ENCODE measurements at places on chromosomes 11 and 22.

- DNase-seq: no peak
These were observed 45.0 kb downstream of the PPP6R3 start for GRCh38 chr11:68505596-68505995.

DNA sequence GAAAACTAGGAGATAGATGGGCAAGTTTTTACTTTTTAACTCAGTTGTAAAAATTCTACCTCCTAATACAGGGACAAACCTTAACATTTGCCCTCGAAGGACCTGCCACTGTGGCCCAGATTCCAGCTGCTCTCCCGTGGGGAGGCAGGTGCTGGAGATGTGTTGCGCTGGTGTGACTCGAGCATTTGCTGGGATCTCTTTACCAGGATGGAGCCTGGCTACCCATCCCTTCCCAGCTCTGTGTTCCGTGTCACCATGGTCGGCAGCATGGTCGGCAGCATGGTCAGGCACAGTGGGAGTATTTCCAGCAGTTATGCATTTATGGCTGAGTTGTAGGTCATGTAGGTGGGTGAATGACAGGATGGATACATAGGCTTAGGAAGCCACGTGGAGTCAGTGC is 41.1 kb downstream of the OTOG start:
- no peak for DNase-seq

DNA sequence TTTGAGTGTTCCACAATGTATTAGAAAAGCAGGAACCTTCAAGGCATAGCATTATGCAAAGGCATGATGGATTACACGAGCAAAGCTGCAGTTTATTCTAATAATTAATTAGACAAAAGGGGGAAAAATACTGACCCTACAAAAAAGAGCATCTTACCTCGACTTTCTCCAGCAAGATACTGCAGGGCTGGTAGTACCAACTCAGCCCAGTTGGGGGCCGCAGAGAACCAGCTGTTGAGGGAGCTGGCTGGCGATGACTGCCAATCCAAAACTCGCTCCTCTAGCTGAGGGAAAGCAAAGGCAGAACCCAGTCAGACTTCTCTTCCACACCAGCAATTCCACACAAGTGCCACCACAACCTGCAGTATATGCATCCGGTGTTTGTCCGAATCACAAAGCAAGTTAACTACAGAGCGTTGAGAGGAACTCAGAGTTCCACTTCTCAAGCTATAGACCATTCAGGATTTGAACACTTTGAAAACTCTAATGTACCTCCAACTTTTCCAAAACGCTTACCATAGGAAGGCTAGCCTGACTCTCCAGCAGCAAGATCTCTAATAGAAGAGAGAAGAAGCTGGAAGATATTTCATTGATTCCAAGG is 13.7 kb downstream of the NFRKB start:
- DNase-seq: no peak

- no peak for DNase-seq
These were observed 580 bp downstream of the DTX4 start for GRCh38 chr11:59172345-59173079.

DNA sequence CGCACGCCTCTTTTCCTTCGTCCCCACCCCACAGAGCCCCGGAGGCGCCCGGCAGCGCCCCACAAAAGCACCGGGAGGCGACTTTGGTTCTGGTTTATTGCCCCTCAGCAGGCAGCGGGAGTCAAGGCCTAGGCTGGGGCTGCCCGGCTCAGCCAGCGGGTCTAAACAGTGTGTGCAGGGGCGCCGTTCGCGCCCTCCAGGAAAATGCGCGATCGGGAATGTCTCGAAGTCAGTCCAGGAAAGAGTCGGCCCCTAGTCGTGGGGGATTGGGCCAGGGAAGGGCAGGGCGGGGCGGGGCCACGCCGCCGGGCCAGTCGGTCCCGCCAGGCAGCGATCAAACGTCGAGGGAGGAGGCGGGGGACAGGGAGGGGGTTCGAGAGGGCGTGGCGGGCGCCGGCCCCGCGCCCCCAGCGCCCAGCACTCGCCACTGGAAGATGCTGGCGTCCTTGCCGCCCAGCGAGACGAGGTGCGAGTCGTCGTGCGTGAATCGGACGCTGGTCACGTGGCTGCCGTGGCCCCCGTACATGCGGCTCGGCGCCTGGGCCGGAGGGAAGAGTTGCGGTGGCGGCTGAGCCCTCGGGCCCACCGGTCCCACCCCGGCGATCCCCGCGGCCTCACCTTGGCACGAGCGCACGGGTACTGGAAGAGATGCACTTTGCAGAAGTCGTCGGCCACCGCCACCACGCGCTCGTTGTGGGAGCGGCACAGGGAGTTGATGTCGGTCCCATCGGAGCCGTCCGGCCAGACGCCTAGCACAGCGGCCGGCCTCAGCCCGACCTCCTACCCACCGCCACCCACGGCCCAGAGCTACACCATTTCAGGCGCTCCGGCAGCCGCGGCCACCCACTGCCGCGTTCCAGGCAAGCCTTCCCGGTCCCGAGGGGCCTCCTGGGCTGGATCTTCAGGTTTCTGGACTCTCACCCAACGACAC is 741 bp upstream of the MTA2 start:
- no peak for DNase-seq

DNA sequence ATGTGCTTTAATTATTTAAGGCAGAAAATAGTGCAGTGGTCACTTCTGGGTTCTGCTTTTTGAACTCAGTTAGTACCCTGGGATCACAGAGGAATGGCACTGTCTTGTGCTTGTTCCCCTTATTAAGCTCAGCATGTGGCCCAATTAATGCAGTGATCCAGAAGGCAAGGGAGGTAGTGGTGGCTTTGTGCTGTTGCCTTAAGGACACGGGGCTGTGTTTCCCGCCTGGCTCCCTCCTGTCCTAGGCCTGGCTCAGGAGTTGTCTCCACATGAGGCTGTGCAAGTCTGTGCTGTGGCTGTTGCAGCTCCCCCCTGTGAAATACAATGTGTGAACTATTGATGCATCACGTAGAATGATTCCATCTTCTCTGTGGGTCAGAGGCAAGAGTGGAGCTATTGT is 49.2 kb upstream of the CABP7 start:
- DNase-seq: no peak

DNA sequence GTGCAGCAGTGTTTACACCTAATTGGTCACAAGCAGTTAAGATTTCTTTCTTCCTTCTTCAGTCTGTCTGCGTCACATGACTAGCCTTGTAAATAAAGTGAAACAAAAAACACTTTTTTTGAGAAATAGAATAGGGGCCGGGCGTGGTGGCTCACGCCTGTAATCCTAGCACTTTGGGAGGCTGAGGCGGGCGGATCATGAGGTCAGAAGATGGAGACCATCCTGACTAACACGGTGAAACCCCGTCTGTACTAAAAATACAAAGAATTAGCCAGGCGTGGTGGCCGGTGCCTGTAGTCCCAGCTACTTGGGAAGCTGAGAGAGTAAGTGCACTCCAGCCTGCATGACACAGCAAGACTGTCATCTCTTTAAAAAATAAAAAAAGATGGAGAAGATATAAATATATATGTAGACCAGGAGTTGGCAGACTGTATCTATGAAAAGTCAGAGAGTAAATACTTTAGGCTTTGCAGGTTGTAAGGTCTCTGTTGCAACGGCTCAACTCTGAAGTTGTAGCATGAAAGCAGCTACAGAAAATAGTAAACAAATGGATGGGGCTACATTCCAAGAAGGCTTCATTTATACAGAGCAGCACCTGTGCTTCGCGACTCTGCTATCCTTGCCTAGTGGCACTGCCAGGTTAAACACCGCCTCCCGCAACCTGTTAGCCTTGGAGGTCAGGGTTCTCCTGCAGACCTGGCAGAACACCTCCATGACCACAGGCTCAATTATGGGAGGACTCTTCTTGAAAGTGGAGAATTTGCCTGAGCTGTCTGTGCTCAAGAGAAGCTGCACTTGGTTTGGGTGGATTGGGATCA is 55.9 kb downstream of the PPP6R2 start:
- no peak for DNase-seq

- DNase-seq: no peak
These were observed 1.4 kb upstream of the FTH1 start for GRCh38 chr11:61968758-61969390.

- DNase-seq: no peak
These were observed 14.0 kb downstream of the VPS37C start for GRCh38 chr11:61147271-61147670.

- no peak for DNase-seq
These were observed 1.7 kb downstream of the TRPM5 start for GRCh38 chr11:2442589-2442988.

GRCh38 chr11:114257621-114258558 is 38.3 kb upstream of the NNMT start:
- no peak for DNase-seq

DNA sequence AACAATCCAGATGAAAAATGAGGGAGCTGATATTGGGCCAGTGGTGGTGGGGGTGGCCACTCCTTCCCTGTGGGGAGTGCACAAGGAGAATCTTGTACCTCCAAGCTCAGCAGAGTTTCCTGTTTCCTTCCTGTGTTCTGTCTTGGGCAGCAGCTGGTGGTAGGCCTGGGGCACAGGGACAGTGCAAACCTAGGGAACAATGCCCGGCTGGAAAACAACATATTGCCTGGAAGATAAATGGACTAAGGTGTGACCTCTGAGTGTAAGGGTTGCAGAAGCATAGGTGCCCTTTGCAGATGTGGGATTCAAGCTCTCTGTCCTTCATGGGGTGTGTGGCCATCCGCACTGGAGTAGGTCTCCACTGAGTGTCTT is 5.8 kb upstream of the JAM3 start:
- DNase-seq: no peak

DNA sequence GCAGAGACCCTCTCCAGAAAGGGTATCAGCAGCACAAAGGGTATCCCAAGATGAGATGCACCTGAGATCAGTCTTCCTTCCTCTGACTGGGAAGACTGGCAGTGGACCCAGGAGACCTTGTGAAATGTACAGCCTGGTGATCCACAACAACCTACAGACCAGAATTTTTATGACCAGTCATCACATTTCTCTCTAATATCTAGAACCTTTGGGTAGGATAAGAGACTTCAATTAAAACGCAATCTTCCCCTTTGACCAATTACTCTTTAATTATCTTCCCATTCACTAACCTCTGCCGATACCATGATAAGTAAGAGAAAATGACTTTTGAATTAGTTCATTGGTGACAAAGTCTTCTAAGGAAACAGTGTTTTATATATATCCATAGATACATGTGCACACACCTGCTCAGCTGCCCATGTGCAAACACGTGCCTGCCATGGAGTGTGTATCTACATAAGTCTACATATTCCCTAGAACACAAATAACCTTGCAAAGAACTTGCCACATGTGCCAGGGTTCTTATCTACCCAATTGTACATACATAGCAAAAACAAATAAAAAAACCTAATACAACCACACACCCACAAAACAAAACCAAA is 44.2 kb upstream of the SLC5A1 start:
- no peak for DNase-seq

- no peak for DNase-seq
These were observed 11.9 kb downstream of the KIRREL3 start for GRCh38 chr11:126988655-126989054.

- DNase-seq: no peak
These were observed 134.1 kb downstream of the SLC17A6 start for GRCh38 chr11:22472306-22472705.

DNA sequence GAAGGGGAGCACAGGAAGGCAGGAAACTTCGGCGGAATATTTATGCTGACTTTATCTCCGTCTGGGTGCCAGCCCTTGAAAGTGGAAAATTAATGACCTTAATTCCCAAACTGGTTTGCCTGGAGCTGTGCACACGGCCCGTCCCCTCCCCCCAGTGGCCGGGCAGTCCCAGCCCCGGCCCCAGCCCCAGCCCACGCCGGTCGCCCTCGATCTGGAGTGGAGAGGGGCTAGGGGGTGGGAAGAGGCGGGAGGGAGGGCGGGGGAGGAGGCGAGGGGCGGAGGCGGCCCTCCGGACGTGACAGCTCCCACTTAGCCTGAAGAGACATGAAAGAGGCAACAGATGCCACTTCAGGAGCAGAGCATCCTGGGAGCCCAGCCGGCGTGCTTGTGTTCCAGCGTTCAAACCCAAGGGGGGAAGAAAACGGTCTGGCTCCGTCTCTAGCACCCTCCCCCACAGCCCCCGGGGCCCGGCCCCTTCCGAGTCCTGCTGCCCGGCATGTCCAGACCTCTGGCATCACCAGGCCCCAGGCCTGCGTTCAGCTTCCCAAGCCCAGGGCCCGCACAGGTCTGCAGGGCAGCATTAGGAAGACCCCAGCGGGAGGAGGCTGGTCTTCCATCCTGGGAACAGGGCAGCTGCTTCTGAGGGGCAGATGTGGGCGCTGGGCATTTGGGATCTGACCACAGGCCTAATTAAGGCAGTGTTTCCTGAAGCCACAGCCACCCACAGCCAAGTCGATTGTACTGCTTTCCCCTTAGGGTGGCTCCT is 20.0 kb upstream of the LMO1 start:
- DNase-seq: no peak

GRCh38 chr22:49565516-49565855 is 262.2 kb downstream of the BRD1 start:
- DNase-seq: no peak

- no peak for DNase-seq
These were observed 57.3 kb upstream of the SLN start for GRCh38 chr11:107769189-107769588.

DNA sequence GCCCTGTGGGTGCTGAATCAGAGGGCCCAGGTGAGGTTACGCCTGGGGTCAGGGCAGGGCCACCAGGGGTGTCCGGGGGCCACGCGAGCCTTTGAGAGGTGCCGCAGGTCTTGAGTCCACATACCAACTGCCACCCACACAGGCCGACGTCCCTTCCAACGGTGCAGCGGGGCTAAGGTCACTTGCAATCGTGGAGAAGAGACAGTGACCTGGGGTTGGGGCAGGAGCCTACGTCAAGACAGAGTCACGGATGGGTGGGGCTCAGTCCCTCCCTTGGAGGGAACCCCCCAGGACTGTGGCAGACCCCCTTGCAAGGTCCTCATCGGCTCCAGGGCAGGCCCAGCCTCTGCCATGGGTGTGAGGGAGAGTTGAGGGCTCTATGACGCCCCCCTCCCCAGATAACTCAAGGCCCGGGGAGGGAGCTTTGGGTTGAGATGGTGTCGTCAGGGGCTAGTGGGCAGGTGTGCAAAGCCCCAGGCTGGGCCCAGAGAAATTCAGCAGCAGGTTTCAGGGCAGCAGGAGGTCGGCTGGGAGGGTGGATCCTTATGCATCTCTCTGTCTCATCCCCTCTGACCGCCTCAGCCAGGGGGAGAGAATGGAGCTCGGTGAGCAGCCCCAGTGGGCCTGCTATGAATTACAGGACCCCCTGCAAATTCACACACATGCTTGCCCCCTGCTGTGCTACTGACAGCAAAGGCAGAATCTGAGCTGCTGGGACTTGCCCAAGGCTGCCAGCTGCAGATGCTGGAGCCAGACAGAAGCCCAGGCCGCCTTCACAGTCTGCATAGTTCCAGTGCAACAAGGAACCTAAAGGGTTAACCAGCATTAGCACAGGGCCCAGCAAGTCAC is 60.0 kb downstream of the MYEOV start:
- DNase-seq: no peak
